ENCODE measurements at places on chromosomes 6 and 20.
A peak's percentile ranks its signal among the peaks of the same experiment; 100 is the strongest.

GRCh38 chr6:9139746-9140145 lies 704.4 kb upstream of the SLC35B3 start:
- no peak for DNase-seq

DNA sequence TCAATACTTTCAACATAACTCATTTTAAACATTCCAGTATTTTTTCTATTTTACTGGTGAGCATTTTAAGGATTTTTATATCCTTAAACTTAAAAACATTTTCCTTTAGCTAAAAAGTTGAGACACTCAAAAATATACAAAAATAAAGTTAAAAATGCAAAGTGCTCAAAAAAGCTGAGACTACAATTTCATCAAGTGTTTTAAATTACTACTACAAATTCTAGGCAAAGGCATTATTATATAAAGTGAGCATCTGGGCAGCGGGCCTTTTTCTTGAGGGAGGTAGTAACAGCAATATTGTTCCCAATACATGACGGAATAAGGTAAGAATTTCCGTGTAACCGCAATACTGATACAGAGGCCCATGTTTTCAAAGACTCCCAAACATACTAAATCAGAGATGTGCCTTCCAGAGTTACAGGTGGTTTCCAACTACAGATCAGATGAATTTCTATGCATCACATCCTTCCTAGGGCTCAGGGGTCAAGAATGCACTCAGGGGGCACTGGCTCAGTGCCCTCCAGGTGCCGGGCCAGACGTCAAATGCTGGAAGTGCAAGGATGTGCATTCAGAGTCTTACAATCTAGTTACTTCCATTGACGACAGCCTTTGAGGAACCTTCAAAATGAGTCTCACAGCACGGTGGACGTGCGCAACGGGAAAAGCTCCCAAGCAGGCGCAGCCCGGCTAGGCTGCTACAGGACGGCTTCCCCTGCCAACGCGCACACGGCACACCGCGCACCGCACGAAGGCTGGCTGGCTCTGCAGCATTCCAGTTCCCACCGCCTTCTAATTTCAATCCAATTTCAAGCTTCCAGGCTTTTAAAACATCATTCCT lies 1.7 kb downstream of the PHF10 start:
- DNase-seq, result peak; percentile 21

GRCh38 chr20:29878281-29878741 lies 1379.2 kb upstream of the DEFB115 start:
- DNase-seq, result no peak

DNA sequence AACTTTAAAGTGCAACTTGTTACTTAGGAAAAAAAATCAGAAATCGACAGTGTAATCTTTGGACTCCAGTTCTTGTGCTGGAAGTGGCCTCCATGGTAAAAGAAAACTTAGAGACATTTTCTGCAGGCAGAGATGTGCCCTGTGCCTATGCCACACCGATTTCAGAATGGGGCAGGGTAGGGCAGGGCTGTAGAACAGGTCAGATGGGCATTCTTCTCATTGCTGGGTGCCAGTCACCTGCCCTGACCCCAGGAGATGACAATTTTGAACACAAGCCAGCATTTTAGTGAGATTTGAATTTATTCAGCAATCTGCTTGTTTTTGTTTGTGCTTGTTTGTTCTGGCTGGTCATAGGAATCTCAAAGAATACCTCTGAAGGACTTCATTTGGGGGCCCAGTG lies 63.3 kb downstream of the SASH1 start:
- DNase-seq, result no peak

DNA sequence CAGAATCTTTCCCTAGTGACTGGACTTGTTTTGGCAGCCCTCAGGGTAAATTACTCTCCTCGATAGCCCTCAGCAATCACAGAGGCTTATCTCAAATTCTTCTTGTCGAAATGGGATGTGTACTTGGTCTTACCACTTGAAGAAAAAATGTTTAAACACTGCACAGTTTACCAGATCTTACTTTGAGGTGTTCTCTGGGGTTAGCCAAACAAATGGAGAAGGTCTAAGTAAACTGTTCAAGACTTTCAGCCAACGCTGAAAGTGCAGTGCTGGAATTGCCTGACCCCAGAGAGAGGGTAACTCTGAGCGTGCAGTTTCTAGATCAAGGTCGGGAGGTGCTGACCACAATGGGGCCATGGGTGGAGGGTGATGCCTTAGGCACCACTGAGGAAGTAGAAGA lies 39.2 kb downstream of the MYLIP start:
- DNase-seq, result peak; percentile 26

- no peak for DNase-seq
Measured at GRCh38 chr6:73929405-73929804, 233.4 kb downstream of the CD109 start.

DNA sequence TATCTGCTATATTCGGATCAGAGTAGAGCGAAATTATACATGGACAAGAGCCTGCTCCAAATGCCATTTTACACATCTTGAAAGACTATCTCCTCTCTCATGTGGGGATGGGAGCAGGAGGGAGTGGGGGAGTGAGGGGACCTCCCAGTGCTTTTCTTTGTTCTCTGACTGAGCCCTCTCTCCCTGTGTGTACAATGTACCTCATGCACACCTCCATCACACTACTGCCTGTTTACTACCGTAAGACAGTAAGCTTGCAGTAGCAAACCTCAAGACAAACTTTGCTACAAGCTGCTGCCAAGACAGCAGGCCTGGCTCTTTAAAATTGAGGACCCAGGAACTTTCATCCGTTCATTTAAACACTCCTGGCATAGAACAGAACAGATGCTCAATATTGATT lies 7.2 kb downstream of the NHSL1 start:
- no peak for DNase-seq

DNA sequence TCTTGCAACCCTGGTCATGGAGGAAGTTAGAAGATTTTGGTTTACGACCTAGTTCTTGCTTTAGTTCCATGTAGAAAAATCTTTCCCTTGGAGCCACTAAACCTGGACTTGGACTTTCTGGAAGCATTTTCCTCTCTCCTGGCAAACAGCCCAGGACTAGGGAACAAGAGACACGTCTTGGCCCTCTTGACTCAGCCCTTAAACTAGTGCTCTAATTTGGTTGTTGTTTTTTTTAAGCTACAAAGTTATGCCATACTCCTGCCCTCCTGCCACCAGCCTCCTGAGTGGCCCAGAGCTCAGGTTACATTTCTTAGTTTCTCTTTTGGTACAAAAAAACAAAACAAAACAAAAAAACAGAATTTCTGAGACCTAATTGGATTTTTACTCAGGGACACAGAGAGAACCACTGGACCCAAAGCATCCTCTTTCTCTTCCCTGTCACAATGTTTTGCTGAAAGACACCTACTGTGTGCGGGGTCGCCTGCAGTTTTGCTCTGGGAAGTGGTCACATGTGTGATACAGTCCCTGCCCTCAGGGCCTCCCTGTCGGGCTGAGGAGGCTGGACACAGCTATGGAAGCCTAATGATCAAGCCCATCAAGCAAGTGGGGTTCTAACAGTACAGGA lies 32.3 kb upstream of the SCUBE3 start:
- no peak for DNase-seq

DNA sequence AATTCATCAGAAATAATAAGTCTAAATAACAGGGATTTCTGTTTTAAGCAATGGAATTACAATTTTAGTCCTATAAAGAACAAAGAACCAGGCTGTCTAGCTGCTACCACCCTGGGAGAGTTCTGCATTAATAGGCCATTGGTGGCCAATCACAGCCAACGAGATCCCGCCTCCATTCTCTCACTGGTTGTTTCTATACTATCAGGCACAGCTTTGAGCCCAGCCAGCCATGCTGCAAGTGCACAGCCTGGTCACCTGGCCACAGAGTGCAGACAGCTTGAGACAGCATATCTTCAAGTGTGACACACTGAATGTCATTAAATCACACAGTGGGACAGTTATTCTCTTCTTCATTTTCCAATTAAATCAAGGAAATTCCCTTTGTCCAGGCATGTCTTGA lies 16.1 kb upstream of the RAB22A start:
- no peak for DNase-seq

DNA sequence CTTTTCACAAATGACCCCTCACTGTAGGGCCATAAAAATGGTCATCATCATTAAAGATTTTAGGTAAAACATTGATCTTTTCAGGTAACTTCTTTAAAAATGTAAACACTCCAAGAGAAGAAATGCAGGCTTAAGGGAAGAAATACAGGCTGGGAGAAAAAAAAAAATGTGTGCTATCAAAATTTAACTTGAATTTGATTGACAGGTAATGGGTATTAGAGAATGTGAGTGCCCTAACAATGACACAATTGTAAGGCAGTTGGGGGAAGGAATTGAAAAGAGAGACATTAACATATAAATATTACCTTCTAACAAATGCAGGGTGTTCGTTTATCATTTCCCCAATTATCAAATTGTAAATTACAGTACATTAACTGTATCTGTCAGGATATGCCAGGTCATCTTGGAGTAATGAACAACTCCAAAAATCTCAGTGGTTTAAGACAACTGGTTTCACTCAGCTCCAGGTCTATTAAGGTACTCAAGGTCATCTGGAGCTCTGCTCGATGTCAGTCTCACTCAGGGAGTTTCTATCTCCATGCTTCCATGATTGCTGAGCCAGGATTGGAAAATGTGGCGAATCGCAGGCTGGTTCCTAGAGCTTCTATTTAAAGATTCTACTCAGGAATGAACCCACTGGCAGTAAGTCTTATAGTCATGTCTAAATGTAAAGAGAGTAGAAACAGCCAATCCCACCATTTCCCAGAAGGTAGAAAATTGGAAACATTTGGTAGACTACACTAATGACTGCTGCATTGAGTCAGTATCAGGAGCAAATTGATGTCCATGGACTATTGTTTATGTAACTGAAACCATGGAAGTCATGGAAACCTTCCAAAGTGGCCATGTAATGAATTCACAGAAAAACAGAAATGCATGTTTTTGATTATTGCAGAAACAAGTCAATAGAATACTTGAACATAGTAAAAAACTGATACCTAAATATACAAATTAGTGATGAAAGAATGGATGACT lies 55.6 kb downstream of the FRK start:
- no peak for DNase-seq

- no peak for DNase-seq
Measured at GRCh38 chr6:37680668-37681067, 17.0 kb downstream of the MDGA1 start.

DNA sequence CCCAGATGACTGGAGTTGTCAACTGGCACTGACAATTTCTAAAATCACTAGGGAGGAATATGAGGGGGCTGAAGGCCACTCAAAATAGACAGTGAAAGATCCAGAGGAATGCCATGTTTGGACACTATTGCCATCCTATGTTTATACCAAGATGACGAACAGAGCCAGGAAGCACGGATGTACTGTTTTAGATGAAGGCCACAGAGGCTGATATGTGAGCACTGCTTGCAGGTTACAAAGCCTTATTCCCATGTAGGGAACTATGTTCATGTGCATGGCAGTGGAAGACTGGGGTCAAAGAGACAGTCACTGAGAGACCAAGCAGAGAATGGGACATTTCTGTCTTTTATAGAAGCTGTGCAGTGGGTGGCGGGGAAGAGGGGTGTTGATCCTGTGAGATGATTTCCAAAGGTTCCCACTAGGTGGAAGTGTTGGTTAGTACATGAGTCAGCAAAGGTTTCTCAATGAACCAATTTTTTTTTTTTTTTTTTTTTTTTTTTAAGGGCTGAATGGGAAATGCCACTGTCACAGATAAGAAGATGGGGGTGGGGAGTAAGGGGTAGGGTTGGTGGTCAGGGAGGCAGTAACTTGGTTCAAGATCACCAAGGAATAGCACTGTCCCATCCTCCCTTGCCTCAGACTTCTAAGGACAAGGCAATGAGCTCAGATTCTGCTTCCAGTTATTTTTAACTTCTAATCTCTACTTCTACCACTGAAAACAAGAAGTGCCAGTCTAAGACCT lies 46.7 kb upstream of the MOCS1 start:
- no peak for DNase-seq

DNA sequence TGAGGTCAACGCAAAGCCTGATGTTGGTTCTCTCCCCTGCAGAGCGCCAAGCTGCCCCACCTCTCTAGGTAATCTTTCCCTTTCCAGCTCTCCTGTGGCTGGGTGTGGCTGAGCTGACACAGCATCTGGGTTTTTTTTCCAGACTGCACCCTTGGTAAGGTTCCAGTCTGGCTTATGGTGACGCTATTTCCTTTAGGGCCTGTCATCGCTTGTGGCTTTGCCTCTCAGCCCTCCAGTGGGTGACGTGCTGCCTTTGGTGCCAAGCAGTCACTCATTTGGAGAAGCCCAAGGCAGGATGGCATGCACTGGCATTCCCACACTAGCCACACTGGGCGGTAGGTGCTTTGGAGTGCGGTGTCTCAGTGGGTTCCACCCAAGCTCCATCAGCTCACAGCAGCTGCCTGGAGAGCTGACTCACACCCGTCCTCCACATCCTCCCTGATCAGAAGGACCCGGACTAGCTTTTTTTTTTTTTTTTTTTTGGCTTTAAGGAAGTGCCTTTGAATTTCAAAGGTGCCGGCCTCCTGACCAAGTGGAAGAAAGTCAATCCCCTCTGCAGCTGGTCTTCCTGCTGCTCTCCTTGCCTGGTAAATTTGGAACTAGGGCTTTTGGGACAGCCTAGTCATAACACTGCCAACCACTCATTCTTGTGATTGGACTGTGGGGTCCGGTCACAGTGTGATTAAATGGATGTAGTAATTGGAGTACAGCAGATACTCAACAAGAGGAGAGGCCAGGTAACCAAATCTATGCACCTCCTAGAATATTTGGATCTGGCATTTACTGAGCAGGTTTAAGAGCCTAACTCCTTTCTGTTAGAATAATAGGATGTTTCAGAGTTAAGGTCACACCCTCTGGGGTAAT lies 153.6 kb downstream of the CD83 start:
- peak; percentile 77 for DNase-seq

DNA sequence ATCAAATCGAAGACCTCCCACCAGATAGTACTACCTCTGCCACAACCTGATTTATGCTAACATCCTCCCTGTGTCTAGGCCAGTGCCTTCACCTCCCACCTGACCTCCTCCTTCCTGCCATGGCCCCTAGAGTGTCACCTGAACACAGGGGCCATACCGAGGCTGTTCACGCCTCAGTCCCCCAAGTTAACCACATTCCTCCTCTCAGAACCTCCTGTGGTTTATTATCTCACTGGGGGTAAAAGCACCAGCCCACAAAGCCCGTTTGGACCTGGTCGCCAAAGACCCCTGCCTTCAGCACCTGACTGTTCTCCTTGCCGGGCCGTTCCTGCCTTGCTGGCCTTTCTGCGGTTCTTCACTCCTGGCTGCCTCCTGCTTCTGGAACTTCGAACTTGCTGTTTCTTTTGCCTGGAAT lies 13.7 kb downstream of the MAS1 start:
- DNase-seq, result no peak

GRCh38 chr6:85662251-85662650 lies 19.6 kb upstream of the SYNCRIP start:
- DNase-seq, result no peak

DNA sequence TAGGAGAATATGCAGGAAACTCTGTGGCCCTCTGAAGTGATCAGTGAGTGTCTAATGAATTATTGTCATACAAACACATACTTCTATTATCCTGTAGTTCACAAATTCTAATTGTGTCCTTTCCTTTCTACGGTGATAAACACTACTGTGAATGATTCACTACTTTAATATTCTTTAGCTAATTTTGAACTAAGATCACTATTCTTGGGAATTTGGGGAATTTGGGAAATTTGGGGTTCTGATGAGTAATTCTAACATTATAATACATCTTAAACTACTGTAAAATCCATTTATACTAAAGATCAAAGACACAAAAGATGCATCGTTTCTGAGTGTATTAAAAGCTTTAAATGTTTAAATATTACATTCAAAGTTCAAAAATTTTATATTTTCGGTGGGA lies 1287.2 kb upstream of the CITED2 start:
- DNase-seq, result no peak

- no peak for DNase-seq
Measured at GRCh38 chr6:37971266-37971665, 151.7 kb downstream of the ZFAND3 start.
